ENCODE measurements at places on chromosomes 13 and 19.

DNA sequence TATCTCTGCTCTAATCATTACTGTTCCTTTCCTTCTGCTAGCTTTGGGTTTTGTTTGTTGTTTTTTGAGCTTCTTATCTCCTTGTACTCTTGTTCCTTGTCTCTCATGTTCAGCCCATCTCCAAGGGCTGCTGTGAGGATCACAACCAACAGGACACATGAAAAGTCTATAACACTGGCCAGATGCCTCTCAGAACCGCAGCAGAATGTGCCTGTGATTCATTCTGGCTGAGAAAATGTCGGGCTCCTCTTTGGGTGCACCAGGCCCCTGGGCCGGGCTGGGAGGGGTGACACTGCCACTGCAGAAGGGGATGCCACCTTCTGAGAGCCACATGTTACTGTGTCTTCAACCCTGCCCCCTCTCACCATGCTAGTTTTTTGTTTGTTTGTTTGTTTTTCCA is 48.0 kb downstream of the GGACT start:
- no peak for DNase-seq

DNA sequence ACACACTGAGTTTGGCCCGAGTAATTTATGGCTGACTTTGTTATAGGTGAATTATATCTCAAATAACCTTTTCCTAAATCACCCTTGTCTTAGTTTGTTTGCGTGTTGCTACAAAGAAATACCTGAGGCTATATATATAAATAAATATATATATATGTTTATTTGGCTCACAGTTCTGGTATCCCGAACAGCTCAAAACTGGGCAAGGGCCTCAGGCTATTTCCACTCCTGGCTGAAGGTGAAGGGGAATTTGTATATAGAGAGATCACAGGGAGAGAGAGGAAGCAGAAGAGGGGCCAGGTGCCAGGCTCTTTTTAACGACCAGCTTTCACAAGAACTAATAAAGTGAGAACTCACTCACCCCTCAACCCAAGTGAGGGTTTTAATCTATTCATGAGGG is 159.9 kb upstream of the STARD13 start:
- DNase-seq = no peak

DNA sequence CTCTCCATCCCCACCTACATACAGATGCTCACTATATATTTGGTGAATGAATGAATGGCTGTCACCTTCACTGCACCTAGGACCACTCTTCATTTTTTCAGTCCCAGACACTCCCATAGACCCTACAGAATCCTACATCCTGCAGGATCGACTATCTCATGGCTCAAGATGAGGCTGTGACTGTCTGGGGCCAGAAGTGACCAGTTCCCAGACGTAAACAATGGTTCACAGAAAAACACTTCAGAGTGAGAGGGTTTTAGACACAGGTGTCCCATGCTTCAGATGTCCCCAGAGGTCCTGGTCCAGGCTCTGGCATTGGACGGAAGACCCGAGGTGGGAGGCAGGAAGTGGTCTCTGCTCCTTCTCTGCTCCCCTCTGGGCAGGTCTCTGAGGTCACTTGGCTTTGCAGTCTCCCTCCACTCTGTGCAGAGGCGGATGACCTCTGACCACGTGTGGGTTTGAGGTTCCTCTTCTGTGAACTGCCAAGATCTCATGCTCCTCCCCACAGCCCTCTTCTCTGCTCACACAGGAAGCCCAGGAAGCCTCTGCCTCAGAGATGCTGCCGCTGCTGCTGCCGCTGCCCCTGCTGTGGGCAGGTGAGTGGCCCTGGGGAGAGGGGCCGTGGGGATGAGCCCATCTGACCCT is 24.9 kb downstream of the SIGLEC7 start:
- no peak for DNase-seq

DNA sequence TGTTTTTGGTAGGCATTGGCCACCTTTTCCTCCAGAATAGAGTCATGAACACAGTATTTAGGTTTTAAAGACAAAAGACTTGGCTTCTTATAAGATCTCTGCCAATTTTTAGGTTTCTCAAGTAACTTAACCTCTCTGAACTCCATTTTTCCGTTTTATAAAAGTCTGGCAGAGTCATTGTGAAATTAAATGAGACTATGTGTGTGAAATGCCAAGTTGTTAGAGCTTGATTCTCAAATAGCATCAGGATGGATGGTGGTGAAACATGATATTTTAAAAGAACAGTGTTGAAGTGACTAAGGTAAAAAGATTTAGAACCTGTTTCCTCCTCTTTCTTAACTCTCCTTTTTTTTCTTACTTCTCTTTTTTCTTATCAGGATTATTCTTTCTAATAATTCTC is 617.7 kb upstream of the SLITRK1 start:
- DNase-seq = no peak

- DNase-seq = no peak
These were observed 288.6 kb upstream of the PCDH9 start for GRCh38 chr13:67518785-67519184.

GRCh38 chr13:99254830-99255229 is 3.3 kb downstream of the GPR18 start:
- no peak for DNase-seq

All from naive B cell (primary cell).